GM23338 (cell line): ENCODE measurements at places on chromosomes 4 and X.

- DNase-seq = no peak
Observed at GRCh38 chr4:149993030-149993429, 85.2 kb upstream of the DCLK2 start.

DNA sequence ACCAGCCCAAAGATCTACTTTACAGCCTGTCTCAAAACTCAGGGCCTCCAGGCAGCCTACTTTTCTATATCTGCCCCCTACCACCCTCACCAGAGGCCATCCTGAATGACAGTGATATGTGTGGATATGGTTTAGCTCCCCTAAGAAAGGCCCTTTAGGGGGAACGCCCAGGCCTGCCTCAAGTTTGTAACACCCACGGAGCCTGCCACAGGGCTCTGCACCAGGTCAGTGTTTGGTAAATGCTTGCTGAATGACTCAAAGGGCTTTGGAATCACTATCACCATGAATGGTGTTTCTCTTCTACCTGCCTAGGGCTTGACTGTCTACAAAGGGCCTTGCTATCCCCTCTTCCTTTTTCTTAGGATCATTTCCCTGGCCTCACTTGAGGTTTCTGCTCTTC, 11.3 kb upstream of the LONRF3 start:
- DNase-seq = no peak

- DNase-seq = no peak
Observed at GRCh38 chr4:16192631-16193518, 33.4 kb downstream of the TAPT1 start.

- no peak for DNase-seq
Observed at GRCh38 chrX:71542411-71542810, 9.5 kb downstream of the OGT start.

DNA sequence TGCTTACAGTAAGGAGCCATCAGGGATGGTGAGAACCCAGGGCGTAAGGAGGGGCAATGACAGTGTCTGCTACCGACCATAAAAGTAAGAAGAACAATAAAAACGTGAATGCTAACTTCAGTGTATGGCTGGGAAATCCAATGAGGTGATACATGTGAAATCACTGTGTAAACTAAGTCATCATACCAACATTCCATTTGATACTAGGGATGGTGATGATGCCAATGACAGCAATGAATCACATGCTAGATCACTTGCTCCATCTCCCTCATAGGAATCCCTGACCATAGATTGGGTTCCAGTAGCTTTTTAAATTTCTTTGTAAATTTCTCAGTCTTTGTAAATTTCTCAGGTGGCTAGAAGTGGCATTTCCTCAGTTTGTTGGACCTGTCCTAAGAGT, 146.3 kb downstream of the SMIM20 start:
- DNase-seq = no peak

GRCh38 chr4:10765386-10765785, 80.8 kb upstream of the CLNK start:
- no peak for DNase-seq

GRCh38 chr4:3221996-3222395, 27.0 kb upstream of the MSANTD1 start:
- no peak for DNase-seq

GRCh38 chr4:5921101-5921980, 28.5 kb upstream of the CRMP1 start:
- no peak for DNase-seq

DNA sequence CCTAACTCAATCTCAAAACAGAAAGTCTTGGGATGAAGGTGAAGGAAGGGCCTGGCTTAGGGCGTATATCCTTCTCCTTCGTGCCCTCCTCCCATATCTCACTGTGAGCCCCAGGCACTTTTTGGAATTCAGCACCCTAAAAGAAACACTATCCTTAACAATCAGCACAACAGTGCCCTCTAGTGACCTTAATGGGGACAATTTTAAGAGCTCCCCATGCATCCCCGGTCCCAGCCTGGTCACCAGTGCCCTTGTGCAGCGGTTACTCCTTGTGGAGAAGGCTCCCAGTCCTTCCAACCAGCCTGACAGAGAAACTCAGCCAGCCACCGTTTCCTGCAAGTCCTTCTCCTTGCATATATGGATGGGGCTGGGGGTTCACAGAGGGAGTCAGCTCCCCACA, 4.2 kb downstream of the PAK3 start:
- peak; percentile 73 for DNase-seq
